ENCODE measurements at places on chromosomes 4 and X. TPM values are rescaled to one million over a fixed set of nuclear protein-coding genes. Genes with fewer than 3 reads are reported as not detected.

GRCh38 chrX:70455366-70456202 lies 10.9 kb downstream of the DLG3 start:
- DNase-seq: peak; percentile 63
- H3K4me3 ChIP-seq: peak overlapping the region; percentile 94
- H3K27me3 ChIP-seq: no peaks in the 10 kb centered on the region
- H3K4me1 ChIP-seq: peaks cover 35% of the 10 kb centered on the region

The IL2 gene
- total RNA-seq: 976 TPM

The MID1IP1 gene
- total RNA-seq: 104 TPM

DNA sequence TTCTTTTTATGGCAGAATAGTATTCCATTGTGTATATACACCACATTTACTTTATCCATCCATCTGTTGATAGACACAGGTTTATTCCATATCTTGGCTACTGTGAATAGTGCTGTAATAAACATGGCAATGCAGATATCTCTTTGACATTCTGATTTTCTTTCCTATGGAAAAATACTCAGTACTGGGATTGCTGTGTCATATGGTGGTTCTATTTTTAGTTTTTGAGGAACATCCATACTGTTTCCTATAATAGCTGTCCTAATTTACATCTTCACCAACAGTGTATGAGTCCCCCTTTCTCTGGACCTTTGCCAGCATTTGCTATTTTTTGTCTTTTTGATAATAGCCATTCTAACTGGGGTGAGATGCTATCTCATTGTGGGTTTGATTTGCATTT lies 73.5 kb downstream of the GPAT3 start:
- H3K36me3 ChIP-seq: no peaks in the 10 kb centered on the region
- no peaks in the 10 kb centered on the region for H3K4me1 ChIP-seq
- H3K27me3 ChIP-seq: peaks cover 20% of the 10 kb centered on the region
- DNase-seq: no peak
- no peak overlapping the region for H3K4me3 ChIP-seq

The NDST4 gene
- total RNA-seq: not detected

DNA sequence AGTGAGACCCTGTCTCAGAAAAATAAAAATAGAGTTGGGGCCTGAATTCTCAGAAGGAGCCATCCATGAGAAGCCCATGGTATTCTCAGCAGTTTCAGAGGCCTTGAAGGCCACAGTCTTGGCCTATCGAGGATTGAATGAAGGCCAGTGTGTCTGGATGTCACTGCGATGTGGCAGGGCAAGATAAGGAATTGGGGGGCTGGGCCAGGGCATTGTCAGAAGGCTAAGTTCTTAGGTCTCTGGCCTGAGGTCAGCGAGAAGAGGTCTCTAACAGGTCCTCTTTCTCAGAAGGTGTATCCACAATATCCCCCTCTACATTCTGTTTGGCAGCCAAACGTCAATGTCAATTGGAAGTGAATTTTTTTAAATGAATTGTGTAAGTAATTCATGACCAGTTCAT lies 5.7 kb downstream of the ZNF275 start:
- peaks cover 68% of the 10 kb centered on the region for H3K36me3 ChIP-seq
- H3K4me1 ChIP-seq: peaks cover 75% of the 10 kb centered on the region
- H3K4me3 ChIP-seq: no peak overlapping the region
- H3K27me3 ChIP-seq: no peaks in the 10 kb centered on the region

DNA sequence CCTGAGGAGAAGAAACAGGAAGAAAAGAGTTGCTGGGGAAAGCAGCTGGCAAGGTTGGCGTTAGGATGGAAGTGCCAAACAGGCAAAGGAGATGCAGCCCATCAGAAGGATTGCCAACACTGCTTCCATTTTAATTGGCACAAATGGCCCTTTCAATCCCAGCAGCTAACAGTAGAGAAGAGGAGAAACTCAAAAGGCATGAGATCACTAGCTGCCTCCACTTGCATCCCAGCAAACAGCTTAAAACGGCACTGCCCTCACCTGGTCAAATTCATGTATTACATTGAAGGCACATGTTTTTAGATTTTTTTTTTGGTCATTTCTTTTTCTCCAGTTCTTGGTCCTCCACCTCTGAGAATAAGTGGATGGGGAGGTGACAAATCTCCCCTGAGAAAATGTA lies 14.9 kb upstream of the LOC101059915 start:
- no peak overlapping the region for H3K27ac ChIP-seq
- H3K4me1 ChIP-seq: peaks cover 18% of the 10 kb centered on the region
- peak; percentile 87 for DNase-seq

The MAGEA2 gene
- total RNA-seq: not detected

- no peak for DNase-seq
- no peaks in the 10 kb centered on the region for H3K36me3 ChIP-seq
- no peaks in the 10 kb centered on the region for H3K27me3 ChIP-seq
- no peak overlapping the region for H3K4me3 ChIP-seq
Observed at GRCh38 chr4:116469582-116469981, 615.8 kb downstream of the TRAM1L1 start.

GRCh38 chr4:99853999-99854398 lies 37.4 kb downstream of the DAPP1 start:
- H3K27ac ChIP-seq: no peak overlapping the region
- DNase-seq: peak; percentile 45
- no peaks in the 10 kb centered on the region for H3K27me3 ChIP-seq

- no peak for DNase-seq
- no peaks in the 10 kb centered on the region for H3K27me3 ChIP-seq
- H3K27ac ChIP-seq: peak overlapping the region; percentile 70
- no peaks in the 10 kb centered on the region for H3K36me3 ChIP-seq
Observed at GRCh38 chrX:13126775-13127174, 82.4 kb upstream of the FAM9C start.

All from activated CD4-positive, alpha-beta T cell treated with anti-CD3 and anti-CD28 coated beads, Interleukin-2, amount 10 ng/mL, durations not matched to agents 24 days and 14 days (primary cell).